ENCODE measurements at places on chromosomes 1 and 21.

GRCh38 chr1:234206651-234207284 lies 166.5 kb upstream of the COA6 start:
- DNase-seq, result no peak

DNA sequence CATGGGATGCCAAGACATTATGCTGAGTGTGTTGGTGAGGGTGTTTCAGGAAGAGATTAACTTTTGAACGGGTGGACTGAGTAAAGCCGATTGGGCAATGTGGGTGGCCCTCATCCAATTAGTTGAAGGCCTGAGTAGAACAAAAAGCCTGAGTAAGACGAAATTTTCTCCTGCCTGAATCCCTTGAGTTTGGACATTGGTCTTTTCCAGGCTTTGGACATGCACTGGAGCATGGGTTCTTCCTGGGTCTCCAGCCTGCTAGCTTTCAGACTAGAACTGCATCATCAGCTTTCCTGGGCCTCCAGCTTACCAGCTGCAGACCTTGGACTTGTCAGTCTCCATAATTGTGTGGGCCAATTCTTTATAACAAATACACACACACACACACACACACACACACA lies 63.6 kb downstream of the NIBAN1 start:
- DNase-seq, result no peak

DNA sequence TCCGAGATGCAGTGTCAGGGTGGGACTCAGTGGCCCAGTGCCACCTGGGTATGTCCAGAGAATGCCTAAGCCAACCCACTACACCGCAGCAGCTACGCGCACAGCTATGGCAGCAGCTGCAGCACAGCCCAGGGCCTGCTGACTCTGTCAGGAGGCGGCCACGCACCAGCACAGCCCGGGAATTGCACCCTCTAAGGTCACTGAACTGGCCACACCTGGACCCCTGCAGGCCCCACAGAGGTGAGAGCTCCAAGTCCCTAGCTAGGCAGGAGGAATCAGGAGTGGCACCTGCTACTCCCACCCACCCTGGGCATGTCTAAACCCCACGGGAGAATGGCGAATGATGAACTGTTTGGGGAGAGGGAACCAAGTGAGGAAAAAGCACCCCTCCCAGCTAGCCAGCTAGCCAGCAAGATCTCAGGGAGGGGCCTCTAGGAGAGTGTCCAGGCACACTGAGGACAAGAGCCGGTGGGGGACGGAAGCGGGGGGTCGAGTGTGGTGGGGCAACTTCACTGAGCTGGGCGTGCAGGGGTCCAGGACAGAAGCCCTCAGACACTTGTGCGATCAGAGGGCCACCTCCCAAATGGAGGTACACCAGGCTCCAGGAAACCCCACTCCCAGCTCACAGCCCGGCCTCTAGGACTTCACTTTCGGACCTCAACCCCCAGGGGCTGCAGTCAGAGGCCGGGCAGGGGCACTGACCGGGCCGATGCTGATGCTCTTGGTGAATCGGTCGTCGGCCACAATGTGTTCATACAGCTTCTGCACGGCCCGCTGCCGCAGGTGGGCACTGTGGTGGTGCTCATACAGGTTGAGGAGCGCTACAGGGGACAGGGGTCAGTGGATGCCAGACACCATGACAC lies 13.9 kb downstream of the LSS start:
- no peak for DNase-seq

DNA sequence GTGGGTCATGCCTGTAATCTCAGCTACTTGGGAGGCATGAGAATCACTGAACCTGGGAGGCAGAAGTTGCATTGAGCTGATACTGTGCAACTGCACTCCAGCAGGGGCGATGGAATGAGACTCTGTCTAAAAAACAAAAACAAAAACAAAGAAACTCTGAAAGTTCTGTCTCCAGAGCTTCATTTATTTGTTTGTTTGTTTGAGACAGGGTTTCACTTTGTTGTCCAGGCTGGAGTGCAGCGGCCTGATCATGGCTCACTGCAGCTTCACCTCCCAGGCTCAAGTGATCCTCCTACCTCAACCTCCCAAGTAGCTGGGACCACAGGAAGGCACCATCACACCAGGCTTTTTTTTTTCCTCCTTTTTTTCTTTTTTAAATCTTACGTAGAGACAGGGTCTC lies 191.8 kb upstream of the TNR start:
- no peak for DNase-seq

- DNase-seq, result no peak
Measured at GRCh38 chr21:36883532-36884486, 82.7 kb downstream of the HLCS start.

- no peak for DNase-seq
Measured at GRCh38 chr1:223508796-223509195, 115.6 kb downstream of the CCDC185 start.

DNA sequence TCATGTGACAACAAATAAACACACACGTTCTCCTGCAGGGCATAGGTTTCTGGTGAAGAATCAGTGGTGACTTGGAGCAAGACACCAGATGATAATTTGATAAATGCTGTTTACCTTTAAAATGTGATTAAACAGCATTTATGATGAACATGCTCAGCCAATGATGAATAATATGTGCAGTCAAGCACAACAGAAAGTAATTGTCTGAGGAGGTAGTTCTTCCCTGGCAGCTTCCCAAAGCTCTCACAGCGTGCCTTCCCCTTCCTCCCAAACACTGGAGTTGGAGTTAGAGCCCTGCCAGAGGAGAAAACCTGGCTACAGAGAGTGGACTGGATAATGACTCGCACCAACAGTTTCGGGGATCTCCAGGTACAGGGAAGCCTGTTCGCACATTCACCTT lies 463.5 kb downstream of the SMYD3 start:
- no peak for DNase-seq

DNA sequence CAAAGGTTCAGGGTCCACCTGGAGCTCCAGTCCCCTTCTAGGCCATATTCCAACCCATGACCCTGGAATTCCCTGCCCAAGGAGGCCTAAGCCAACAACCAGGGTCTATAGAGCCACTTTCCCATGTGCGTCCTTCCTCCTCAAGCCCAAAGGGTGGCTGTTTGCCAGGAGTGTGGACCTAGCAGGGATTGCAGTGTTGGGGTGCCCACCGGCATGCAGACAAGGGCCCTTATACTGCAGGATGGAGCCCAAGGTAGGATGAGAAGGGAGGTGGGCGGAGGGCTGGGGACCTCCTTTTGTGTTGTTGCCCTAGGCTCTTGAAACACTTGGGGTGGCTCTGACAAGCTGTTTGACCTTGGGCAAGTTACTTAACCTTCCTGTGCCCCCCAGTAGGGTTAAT lies 19.7 kb upstream of the ADGRB2 start:
- DNase-seq, result no peak

Data from NCI-H2107 (cell line).